ENCODE measurements at places on chromosomes 12 and 14.
A peak's percentile ranks its signal among the peaks of the same experiment; 100 is the strongest.

- H3K36me3 ChIP-seq, result no peaks in the 10 kb centered on the region
- H3K27me3 ChIP-seq, result no peaks in the 10 kb centered on the region
- no peaks in the 10 kb centered on the region for H3K4me1 ChIP-seq
- DNase-seq, result no peak
These were observed 426.4 kb downstream of the PCNX1 start for GRCh38 chr14:71333705-71334104.

DNA sequence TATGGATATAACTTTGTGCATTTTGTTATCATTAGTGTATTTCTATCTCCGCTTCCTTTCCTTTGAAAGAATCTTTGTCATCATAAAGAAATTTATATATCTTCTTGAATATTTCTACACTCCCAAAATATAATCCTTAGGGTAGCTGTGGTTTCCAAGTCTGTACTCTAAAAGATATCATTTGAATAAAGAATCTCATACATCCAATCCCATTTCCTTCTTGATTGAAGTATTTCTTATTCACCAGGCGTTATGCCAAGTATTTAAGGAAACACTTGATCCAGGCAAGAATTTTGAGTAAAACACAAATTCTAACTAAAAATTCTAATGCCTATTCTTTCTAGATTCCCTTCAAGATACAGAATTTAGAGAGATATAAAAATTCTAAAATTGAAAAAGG lies 821.8 kb downstream of the GALC start:
- no peak for DNase-seq
- H3K27me3 ChIP-seq, result no peaks in the 10 kb centered on the region
- H3K27ac ChIP-seq, result no peak overlapping the region
- H3K36me3 ChIP-seq, result no peaks in the 10 kb centered on the region
- no peaks in the 10 kb centered on the region for H3K4me1 ChIP-seq
- no peak overlapping the region for H3K4me3 ChIP-seq

- no peaks in the 10 kb centered on the region for H3K27me3 ChIP-seq
- H3K4me3 ChIP-seq, result no peak overlapping the region
- no peaks in the 10 kb centered on the region for H3K36me3 ChIP-seq
- DNase-seq, result no peak
These were observed 52.9 kb downstream of the IFNG start for GRCh38 chr12:68106660-68107059.

DNA sequence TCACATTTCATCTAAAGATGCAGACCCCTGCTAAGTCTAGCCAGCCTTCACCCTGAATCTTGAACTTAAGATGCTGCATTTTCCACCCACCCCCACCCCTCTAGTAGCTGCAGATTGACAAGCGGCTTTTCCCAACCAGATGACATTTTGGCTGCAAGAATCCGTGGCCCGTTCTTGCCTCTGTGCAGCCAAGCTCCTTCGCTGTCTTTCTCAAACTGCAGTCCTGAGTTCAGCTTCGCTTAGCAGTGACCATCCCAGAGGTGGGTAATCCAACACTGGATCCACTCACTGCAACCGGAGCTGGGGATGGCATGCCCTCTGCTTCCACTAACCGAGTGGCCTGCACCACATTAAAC lies 765 bp upstream of the NFYB start:
- no peak for DNase-seq
- peak overlapping the region; percentile 2 for H3K27ac ChIP-seq
- no peaks in the 10 kb centered on the region for H3K36me3 ChIP-seq

- H3K36me3 ChIP-seq, result no peaks in the 10 kb centered on the region
- DNase-seq, result no peak
These were observed 4.1 kb downstream of the CMTM5 start for GRCh38 chr14:23380976-23381375.

- no peak for DNase-seq
- H3K4me1 ChIP-seq, result no peaks in the 10 kb centered on the region
- H3K27ac ChIP-seq, result no peak overlapping the region
- H3K36me3 ChIP-seq, result no peaks in the 10 kb centered on the region
- no peak overlapping the region for H3K4me3 ChIP-seq
These were observed 202.3 kb downstream of the KIF21A start for GRCh38 chr12:39240587-39240986.

GRCh38 chr12:94636462-94637085 lies 13.8 kb downstream of the TMCC3 start:
- no peaks in the 10 kb centered on the region for H3K4me1 ChIP-seq
- no peak for DNase-seq
- H3K27me3 ChIP-seq, result no peaks in the 10 kb centered on the region
- no peak overlapping the region for H3K4me3 ChIP-seq
- no peaks in the 10 kb centered on the region for H3K36me3 ChIP-seq

- H3K36me3 ChIP-seq, result peaks cover 7% of the 10 kb centered on the region
- H3K27me3 ChIP-seq, result no peaks in the 10 kb centered on the region
- no peak overlapping the region for H3K27ac ChIP-seq
- no peak for DNase-seq
- peaks cover 5% of the 10 kb centered on the region for H3K4me1 ChIP-seq
These were observed 51.2 kb downstream of the MSRB3 start for GRCh38 chr12:65329721-65330120.

GRCh38 chr12:4518106-4518728 lies 20.5 kb upstream of the RAD51AP1 start:
- no peaks in the 10 kb centered on the region for H3K27me3 ChIP-seq
- peaks cover 2% of the 10 kb centered on the region for H3K36me3 ChIP-seq
- H3K4me3 ChIP-seq, result no peak overlapping the region
- DNase-seq, result no peak
- no peak overlapping the region for H3K27ac ChIP-seq

DNA sequence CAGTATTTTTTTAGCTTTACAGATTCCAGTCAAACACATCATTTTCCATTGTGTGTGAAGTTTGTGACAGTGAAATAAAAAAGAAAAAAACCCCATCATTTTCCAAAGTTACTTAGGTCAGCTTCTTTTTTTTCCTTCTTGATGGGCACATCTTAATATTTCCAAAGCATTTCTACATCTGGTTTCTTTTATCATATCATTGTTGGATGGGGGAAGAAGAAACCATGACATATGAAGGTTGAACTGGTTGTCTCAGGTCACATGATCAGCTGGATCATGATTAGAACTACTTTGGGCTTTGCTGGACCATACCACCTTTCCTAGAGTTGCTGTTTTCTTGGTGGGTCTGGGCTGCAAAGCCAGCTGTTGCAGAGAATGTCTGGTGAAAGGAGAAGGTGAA lies 59.8 kb downstream of the FOS start:
- no peaks in the 10 kb centered on the region for H3K36me3 ChIP-seq
- no peak overlapping the region for H3K27ac ChIP-seq
- DNase-seq, result no peak
- H3K4me1 ChIP-seq, result no peaks in the 10 kb centered on the region
- no peaks in the 10 kb centered on the region for H3K27me3 ChIP-seq
- no peak overlapping the region for H3K4me3 ChIP-seq

DNA sequence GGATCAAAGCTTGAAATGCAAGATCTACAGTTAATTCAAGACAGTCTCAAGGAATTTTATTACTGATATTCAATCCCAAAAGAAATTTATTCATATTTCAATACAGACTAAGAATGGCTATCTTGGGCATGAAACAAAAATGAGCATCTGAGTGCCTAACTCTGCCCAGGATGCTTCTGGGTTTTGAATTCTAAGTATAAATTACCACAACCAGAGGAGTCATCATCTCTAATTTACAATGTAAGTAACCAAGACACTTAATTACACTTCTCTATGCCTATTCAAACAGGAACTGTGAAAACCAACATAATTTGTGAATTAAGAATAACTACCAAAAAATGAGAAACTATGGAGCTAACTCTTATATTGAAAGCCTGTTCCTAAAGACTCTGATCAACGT lies 14.1 kb downstream of the OSBPL8 start:
- H3K4me3 ChIP-seq, result no peak overlapping the region
- no peaks in the 10 kb centered on the region for H3K27me3 ChIP-seq
- DNase-seq, result no peak
- H3K27ac ChIP-seq, result no peak overlapping the region
- no peaks in the 10 kb centered on the region for H3K36me3 ChIP-seq

GRCh38 chr14:42334931-42335330 lies 728.3 kb downstream of the LRFN5 start:
- H3K27ac ChIP-seq, result no peak overlapping the region
- H3K4me3 ChIP-seq, result no peak overlapping the region
- no peak for DNase-seq

DNA sequence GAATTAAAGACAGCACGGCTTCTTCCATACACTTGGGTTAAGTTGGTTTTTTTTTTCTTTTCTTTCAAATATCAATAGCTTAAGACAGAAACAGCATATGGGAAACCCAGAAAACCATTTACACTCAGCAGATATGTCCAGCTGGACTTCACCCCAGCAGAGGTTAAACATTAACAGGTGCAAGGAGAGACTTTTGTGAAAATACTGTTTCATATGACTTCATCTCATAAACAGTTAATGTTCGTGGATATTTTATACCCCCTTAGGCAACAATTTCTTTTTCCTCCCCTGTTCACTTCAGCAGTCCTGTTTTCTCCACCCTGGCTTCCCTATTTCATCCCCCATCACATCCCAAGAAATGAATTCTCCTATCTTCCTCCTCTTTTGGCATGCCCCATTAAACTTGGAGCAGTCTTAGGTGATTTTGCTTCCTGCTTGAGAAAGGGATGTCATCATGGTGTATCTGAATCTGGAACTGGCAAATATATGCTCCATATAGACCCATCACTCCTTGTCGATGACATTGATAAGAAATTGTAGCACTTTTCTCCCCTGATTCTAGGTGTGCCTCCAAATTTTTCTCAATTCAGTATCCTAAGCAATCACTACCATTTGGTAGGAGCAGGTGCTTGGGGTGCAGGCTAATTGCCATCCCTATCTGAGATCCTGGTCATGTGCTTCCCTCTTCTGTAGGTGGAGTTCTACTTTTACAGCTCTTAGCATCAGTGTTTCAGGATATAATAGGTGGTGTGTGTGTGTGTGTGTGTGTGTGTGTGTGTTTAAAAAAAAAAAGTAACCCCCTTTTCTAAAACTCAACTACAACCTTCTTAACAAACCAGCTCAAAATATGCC lies 67.9 kb downstream of the BMP4 start:
- no peak for DNase-seq
- H3K36me3 ChIP-seq, result no peaks in the 10 kb centered on the region
- no peaks in the 10 kb centered on the region for H3K27me3 ChIP-seq
- H3K4me3 ChIP-seq, result no peak overlapping the region
- H3K27ac ChIP-seq, result no peak overlapping the region
- H3K4me1 ChIP-seq, result no peaks in the 10 kb centered on the region

DNA sequence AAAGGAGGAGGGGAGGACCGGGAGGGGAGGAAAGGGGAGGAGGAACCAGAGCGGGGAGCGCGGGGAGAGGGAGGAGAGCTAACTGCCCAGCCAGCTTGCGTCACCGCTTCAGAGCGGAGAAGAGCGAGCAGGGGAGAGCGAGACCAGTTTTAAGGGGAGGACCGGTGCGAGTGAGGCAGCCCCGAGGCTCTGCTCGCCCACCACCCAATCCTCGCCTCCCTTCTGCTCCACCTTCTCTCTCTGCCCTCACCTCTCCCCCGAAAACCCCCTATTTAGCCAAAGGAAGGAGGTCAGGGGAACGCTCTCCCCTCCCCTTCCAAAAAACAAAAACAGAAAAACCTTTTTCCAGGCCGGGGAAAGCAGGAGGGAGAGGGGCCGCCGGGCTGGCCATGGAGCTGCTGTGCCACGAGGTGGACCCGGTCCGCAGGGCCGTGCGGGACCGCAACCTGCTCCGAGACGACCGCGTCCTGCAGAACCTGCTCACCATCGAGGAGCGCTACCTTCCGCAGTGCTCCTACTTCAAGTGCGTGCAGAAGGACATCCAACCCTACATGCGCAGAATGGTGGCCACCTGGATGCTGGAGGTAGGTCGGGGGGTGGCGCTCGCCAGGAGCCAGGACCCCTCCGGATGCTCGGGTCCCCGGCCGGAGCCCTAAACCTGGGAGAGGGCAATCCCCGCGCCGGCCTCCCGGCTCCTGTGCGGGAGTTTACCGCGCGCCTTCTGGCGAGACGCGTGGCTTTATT lies at the start of gene CCND2:
TSS of gene CCND2 (plus strand) at position 111 of the 744 bp plus-strand sequence. CDS start at position 390, 279 bp downstream.
- H3K36me3 ChIP-seq, result peaks cover 2% of the 10 kb centered on the region
- DNase-seq, result peak; percentile 96
- peaks cover 2% of the 10 kb centered on the region for H3K4me1 ChIP-seq
- no peaks in the 10 kb centered on the region for H3K27me3 ChIP-seq
- peak within 1 kb of the TSS; percentile 75 for H3K4me3 ChIP-seq

DNA sequence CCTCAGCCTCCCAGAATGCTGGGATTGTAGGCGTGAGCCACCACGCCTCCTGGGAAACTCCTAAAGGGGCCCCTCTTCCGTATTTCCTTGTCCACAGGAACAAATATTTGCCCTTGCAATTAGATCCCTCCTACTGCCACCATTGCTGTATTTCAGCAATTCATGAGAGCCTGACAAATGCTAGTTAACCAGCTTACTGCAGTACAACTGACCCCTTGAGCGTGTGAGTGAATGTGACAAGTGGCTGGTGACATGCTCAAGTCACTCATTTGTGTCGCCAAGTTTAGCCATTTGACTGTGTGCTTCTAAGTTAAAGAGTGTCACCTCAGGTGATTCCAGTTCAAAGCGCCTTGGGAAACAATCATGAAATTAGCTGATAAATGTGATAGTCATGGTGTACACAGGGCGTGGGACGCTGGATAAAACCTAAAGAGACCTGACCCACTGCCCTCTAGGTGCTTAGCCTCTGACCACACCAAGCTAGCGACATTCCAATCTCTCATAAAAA lies 56.1 kb upstream of the MAP1LC3B2 start:
- no peak overlapping the region for H3K27ac ChIP-seq
- H3K4me1 ChIP-seq, result no peaks in the 10 kb centered on the region
- no peaks in the 10 kb centered on the region for H3K36me3 ChIP-seq
- H3K4me3 ChIP-seq, result no peak overlapping the region
- no peak for DNase-seq

GRCh38 chr12:44154128-44154527 lies 318.2 kb downstream of the TMEM117 start:
- H3K4me3 ChIP-seq, result no peak overlapping the region
- no peaks in the 10 kb centered on the region for H3K27me3 ChIP-seq
- H3K27ac ChIP-seq, result no peak overlapping the region
- no peaks in the 10 kb centered on the region for H3K4me1 ChIP-seq

- no peaks in the 10 kb centered on the region for H3K36me3 ChIP-seq
- no peaks in the 10 kb centered on the region for H3K27me3 ChIP-seq
- no peak for DNase-seq
- H3K4me3 ChIP-seq, result no peak overlapping the region
- no peak overlapping the region for H3K27ac ChIP-seq
These were observed 417.5 kb downstream of the LRIG3 start for GRCh38 chr12:58502841-58503240.

- H3K4me1 ChIP-seq, result no peaks in the 10 kb centered on the region
- H3K27ac ChIP-seq, result peak overlapping the region; percentile 85
- no peaks in the 10 kb centered on the region for H3K27me3 ChIP-seq
- H3K4me3 ChIP-seq, result no peak overlapping the region
These were observed 86.6 kb downstream of the BORCS5 start for GRCh38 chr12:12443431-12443878.

GRCh38 chr12:116562090-116562489 lies 2.9 kb downstream of the MAP1LC3B2 start:
- no peak for DNase-seq
- no peak overlapping the region for H3K27ac ChIP-seq
- H3K27me3 ChIP-seq, result no peaks in the 10 kb centered on the region
- H3K4me1 ChIP-seq, result no peaks in the 10 kb centered on the region
- no peaks in the 10 kb centered on the region for H3K36me3 ChIP-seq
